ENCODE measurements at places on chromosomes 1 and 21.

DNA sequence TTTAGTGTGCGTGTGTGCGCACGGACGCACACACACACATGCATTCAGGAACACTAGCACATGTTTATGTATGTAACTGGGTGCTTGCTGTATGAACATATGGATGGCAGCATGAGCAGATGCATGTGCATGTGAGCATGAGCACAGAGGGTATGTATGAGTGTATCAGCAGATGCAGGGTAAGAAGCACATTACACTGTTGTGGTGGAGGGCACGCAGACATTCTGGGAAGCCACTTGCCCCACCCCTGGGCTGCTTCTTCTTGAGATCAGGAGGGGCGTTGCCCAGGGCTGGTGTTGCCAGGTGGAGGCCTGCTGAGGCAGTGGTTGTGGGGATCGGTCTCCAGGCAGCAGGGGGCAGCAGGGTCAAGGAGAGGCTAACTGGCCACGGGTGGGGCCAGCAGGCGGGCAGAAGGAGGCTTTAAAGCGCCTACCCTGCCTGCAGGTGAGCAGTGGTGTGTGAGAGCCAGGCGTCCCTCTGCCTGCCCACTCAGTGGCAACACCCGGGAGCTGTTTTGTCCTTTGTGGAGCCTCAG, 3.9 kb upstream of the P3R3URF start:
- no peak for DNase-seq

GRCh38 chr1:179083533-179083932, 1.7 kb downstream of the TOR3A start:
- no peak for DNase-seq

- no peak for DNase-seq
Measured at GRCh38 chr21:35994613-35995012, 65.7 kb downstream of the SETD4 start.

- DNase-seq: no peak
Measured at GRCh38 chr21:40706176-40706575, 140.8 kb downstream of the DSCAM start.

DNA sequence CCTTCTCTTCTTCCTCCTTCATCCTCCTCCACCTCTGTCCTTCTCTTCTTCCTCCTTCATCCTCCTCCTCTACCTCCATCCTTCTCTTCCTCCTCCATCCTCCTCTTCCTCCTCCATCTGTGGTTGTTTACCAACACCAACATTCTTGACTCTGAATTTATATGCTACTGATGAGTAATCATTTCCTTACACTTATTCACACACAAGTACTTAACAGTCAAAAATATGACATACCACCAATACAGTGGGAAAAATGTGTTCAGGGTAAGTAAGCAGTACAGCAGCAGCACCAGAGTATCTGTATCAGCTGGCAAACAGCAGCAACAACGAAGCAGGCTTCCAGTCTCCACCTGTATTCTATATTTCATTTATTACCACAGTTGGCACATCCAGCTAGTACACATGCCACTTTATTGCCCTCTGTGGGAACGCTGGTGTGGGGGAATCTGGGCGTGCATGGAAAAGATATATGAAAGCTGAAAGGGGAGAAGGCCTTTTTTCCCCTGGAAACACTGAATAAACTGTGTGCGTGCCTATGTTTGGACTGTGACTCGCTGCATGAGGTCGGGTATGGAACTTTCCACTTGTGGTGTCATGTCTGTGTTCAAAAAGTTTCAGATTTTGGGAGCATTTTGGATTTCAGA, 16.0 kb downstream of the ADSS2 start:
- no peak for DNase-seq

DNA sequence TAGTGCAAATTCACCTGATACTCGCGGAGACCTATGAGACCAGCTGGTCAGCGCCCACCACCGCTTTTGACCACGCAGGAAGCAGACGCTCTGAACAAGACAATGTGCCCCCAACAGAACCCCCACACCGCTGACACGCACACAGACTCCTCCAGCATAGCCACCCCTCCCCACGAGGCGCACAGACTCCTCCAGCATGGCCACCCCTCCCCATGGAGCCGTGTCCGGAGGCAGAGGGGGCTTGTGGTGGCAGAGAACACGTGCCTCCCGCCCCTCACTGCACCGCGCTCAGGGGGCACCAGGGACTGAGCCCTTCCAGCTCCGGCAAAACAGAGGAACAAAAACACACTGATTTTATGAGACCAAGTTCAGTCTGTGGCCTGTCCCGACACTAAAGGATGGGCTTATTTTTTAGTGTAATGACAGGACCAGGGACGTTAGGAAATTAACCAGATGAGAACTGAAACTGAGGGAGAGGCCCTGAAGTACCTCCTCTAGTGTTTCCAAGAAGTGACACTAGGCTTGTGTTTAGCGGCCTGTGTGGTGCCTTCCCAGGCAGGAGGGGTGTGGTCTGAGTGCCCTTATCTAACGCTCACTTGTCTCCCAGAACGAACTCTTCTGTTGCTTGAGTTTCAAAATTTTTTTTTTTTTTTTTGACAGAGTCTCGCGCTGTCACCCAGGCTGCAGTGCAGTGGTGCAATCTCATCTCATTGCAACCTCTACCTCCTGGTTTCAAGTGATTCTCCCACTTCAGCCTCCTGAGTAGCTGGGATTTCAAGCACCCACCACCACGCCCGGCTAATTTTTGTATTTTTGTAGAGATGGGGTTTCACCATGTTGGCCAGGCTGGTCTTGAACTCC, 10.0 kb upstream of the AGPAT3 start:
- no peak for DNase-seq

DNA sequence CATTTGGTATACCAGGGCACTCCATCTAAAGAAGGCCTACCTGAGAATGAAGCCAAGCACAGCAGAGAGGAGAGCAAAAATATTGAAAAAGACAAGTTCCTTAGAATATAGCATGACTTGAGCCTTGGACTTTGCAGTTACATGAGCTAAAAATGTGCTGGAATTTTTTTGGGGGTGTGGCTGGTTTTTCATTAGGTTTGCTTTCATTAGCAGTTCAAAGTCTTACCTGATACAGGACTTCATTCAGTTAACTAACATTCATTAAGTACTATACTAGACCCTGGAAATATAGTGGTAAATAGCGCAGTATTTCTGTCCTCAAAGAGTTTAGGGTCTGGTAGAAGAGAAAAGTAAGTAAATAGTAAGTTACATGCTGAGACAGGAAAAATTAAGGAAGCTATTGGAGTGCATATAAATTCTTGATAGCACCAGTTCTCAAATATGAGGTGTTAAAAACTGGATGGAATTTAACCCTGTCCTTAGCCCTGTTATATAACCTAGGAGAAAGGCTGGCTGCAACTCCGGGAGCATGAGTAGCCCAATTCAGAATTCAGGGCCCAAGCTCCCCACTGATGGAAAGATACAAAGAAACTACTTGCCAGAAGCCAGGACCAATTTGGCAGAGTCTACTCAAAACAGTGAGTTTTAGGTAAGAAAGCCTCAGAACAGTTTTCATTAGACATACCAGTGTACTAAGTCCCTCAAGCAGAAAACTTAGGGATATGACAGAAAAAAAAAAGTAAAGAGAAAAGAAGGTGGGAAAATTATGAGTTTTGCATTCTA, 3.1 kb upstream of the DOCK7 start:
- DNase-seq: no peak

DNA sequence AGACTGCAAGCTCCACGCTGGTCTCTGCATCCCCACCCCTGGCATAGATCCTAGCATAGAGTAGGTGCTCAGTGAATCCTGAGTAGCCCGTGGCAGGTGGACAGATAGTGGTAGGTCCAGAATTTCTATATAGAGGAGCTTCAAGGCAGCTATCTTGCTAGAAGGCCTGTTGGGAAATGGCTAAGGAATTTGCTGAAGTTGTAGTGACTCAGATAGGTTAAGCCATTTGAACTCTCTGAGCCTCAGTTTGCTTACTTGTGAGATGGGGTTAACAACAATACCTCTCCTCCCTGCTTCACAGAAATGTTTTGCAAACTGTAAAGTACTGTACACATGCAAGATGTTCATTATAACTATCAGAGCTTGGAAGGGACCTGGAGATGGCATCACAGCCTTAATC, 23.4 kb upstream of the EPHB2 start:
- no peak for DNase-seq

- no peak for DNase-seq
Measured at GRCh38 chr21:16162953-16163352, 433.2 kb downstream of the USP25 start.

DNA sequence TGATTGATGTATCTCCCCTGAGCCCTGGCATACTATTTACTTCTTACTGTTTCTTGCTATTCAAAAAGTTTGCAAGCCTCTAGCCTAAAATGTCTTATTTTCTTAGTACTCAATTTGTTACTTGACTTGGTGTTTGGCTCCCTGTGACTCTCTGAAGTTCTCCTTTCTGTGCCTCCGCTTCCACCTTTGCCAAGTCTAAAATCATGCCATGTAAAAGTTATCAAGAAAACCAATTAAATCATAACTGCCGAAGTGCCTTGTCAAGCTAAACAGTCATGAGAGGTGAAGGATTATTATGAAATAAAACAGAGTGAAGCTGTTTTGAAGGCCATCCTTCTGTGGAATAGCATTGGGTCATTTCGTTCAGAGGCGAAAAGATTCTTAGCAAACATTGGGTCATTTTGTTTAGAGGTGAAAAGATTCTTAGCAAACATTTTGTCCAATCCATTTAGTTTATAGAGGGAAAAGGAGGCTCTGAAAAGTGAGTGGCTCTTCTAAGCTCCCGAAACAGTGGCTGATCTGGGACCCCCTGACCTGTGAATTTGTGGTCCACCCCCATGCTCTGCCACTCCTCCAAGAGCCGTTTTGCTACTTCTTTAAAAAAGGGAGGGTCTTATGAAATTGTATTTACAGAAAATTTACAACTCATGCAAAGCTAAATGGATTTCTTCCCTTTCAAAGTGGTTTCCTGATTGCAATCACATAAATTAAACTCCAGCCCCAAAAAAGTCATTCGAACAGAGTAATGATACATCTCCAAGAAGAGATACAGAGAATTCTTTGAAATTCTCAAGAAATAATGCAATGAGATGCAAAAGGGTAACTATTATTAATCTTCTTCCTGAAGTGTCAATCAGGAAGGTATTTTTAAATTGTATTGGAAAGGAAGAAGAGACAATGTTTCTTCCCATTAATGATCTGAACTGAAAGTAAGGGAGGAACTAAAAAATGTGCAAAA, 141.4 kb downstream of the RUNX1 start:
- no peak for DNase-seq

DNA sequence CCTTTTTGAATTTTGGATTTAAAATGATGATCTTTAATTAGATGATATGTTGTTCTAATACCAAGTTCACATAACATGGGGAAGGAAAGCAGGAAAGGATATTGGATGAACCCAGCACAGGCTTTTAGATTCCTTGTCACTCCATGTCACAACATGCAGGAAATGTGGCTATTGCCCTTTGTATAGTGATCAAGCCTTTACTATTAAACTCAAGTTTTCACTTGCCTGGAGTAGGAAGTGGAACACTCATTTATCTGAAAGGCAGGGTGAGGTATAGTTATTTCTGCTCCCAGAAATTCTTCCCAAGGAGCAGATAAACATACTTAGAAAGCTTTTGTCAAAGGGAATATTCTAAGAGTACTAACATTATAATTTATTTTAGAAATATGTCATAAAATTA, 37.2 kb upstream of the BCAS2 start:
- no peak for DNase-seq

GRCh38 chr1:232271991-232272589, 357.8 kb downstream of the SIPA1L2 start:
- DNase-seq: no peak

- DNase-seq: no peak
Measured at GRCh38 chr1:245512980-245513578, 358.3 kb downstream of the KIF26B start.

GRCh38 chr21:43809346-43809799, 20.0 kb downstream of the RRP1 start:
- DNase-seq: no peak

DNA sequence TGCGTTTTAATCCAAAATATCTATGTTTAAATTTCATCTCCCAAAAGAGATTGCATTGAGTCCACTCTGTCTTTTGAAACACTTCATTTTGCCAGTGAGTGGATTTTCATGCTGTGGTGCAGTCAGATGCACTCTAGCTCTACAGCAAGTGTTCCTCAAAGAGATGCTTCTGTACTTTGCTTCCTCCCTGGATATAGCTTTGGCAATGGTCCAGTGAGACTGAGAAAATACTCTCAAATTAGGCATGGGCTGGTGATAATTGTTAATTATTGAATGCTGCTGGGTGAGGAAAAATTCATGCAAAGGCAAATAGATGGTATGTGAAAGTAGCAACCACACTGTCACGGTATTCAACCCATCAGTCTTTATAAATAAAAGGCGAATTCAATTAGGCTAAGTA, 396.9 kb downstream of the ADGRL2 start:
- no peak for DNase-seq

GRCh38 chr1:191432817-191433216, 725.4 kb upstream of the RGS18 start:
- no peak for DNase-seq

DNA sequence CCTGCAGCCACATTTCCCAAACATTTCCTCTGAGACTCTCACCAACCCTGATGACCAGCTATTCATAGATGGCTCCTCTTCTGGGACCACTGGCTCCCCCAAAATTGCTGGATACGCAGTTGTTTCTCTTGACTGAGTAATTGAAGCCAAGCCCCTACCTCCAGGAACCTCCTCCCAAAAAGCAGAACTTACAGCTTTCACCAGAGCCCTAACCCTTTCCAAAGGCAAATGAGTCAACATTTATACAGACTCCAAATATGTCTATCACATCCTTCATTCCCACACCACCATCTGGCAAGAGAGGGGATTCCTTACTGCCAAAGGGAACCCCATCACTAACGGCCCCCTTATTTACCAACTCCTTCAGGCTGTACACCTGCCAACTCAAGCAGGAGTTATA, 20.3 kb upstream of the CA6 start:
- DNase-seq: no peak

DNA sequence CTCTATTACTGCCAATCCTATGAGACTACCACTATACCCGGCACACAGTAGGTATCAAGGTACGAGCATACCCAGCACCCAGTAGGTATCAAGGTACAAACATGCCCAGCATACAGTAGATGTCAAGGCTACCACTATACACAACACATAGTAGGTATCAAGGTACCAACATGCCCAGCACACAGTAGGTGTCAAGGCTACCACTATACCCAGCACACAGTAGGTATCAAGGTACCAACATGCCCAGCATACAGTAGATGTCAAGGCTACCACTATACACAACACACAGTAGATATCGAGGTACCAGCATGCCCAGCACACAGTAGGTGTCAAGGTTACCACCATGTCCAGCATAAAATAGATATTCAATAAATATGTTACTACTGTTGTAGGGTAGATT, 98.4 kb downstream of the C1orf94 start:
- no peak for DNase-seq

DNA sequence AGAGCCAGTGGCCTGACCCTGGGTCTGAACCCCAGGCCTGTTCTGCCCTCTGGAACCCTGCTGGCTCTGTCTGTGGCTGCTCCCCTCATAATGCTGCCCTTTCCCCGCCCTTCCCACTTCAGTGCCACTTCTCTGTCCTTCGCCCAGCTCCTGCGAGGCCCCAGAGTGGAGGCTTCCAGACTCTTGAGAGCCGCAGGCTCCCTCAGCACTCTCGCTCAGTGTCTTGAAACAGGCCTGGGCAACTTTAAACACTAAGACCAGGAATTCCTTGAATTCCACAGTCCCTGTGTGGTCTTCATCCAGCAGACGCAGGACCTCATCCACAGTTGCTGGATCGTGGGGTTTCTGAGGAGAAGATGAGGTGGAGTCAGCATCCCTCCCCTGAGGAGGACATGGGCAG, 3.5 kb downstream of the CRNN start:
- no peak for DNase-seq

Data from stimulated activated CD8-positive, alpha-beta memory T cell treated with anti-CD3 and anti-CD28 coated beads, Interleukin-7, amount 100 ng/mL, for 1 hour (primary cell).